ENCODE measurements at places on chromosomes 4 and X. TPM values are rescaled to one million over a fixed set of nuclear protein-coding genes. Genes with fewer than 3 reads are reported as not detected.

DNA sequence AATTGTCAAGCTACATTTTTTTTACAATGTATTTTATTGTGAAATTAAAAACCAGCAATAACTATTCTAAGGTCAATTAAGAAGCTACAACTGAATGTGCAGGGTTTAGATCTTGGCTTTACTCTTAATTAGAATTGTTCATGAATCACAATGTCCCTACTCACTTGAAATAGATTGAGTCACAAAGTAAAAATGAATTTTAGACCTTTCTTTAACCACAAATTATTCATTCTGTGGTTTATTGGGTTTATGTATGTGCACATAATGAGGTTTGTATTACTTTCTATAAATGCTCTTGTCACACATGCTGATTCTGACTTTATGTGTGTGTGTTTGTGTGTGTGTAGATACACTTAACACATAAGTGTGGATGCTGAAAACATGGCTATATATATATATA is 647.0 kb upstream of the AADAT start:
- no peak for DNase-seq

The KIAA1210 gene
- total RNA-seq = not detected

The DGKK gene
- not detected for total RNA-seq

The FAM9C gene
- not detected for total RNA-seq

The POU3F4 gene
- total RNA-seq = not detected

The BBS12 gene
- total RNA-seq = 5.9 TPM
